ENCODE measurements at places on chromosomes 2 and 18.

DNA sequence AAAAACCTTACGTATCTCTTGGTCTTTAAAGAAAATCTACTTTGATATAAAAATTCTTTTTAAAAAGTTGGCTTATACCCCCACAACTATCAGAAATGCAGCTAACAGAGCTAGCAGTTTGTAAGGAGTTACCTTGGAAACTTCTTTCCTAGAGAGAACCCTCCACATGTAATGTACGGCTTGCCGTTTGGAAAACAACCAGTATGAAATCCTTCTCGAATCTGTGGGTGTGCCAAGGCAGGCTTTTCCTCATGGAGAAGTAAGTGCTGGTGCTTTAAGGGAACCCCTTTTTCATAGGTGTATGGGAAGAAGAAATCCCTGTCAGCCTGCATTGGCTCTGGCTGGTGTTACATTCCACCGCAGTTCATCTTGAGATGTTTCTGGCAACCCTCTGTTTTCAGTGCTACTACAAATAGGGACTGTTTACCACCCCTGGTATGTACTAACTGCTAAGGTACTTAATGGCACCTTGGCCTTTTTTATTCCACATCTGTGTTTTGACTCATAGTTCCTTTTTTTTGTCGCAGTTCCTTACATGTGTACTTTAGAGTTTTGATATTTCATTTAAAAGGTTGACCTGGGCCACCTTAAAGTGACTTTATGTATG lies 248.4 kb downstream of the FHOD3 start:
- DNase-seq = no peak

DNA sequence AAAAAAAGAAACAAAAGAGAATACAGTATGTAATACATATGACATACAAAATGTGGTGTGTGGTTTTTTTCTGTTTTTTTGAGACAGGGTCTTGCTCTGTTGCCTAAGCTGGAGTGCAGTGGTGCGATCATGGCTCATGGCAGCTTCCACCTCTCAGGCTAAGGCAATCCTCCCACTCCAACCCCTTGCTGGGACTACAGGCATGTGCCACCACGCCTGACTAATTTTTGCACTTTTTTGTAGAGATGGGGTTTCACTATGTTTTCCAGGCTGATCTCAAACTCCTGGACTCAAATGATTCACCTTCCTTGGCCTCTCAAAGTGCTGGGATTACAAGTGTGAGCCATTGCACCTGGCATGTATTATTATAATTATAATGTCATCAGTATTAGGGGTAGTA lies 38.9 kb downstream of the DHX57 start:
- no peak for DNase-seq

- no peak for DNase-seq
These were observed 22.1 kb upstream of the CNOT11 start for GRCh38 chr2:101230541-101231001.

- no peak for DNase-seq
These were observed 100.6 kb downstream of the RNF144A start for GRCh38 chr2:7017671-7018281.

DNA sequence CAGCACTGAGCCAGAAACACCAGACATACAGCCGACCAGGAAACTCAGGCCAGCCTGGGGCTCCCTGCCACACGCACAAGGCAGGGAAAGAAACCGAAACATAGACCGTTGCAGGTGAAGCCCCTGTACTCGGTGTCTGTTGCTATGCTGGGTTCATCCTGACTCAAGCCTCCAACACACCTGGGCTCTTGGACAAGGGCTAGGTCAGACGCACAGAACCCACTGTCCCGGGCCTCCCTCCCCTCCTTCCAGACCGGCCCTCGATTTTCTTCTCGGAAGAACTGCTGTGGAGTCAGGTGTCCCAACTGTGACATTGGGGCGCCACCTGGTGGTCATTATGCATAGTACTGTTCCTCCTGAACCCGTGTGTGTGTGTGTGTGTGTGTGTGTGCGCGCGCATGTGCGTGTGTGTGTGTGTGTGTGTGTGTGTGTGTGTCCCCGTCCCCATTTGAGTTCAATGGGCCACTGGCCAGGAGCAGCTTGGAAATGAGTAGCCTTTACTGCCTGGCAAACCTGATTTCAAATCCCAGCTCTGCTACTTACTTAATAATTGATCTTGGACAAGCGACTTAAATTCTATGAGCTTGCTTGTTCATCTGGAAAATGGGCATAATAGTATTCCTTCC lies 55.4 kb upstream of the GLI2 start:
- peak; percentile 51 for DNase-seq

DNA sequence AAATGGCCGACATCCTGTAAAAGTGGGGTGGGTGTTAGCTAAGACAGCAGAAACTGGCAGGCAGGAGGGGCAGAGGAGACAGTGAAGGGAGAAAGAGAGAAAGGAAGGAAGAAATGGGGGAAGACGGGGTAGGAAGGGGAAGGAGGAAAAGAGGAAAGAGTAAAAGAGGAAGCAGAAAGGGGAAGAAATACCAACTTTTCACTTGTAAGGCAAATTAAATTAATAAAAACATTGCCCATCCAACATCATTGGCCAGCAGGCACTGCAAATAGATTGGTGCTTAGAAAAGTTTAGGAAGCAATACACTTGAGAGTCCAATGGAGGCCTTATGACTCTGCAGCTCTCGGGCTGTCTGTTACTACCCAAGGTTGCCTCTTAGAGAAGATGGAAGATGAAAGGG lies 116.7 kb downstream of the TNS1 start:
- DNase-seq = no peak

- no peak for DNase-seq
These were observed 71.3 kb downstream of the FMNL2 start for GRCh38 chr2:152406119-152406835.

- no peak for DNase-seq
These were observed 122.6 kb downstream of the PLB1 start for GRCh38 chr2:28618221-28619141.

DNA sequence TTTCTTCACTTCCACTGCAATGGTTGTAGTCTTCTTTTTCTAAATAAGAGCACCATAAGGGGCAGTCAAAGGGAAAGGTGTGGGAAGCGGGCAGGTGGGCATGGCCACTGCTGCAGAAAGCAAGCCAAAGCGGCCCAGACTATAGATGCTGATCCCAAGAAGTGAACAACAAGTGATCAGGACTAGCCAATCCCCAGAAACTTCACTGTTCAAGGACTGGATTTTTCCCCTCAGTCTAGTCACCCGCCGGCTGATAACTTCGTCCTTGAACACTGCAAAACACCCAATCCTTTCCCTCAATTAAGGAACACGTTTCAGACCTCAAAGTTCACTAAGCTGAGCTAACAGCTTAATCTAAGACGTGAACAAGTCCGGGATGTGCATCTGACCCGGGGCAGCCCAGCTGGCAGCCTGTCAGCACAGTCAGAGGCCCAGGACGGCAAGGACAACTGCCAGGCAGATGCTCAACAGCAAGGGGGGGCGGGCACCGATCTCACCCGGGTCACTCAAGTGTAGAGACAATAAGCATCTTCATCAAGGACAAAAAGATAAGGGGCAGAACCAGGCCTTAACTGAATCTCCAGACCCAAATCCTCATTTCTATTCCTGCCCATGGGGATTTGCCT lies 59.8 kb downstream of the HDLBP start:
- DNase-seq = no peak

DNA sequence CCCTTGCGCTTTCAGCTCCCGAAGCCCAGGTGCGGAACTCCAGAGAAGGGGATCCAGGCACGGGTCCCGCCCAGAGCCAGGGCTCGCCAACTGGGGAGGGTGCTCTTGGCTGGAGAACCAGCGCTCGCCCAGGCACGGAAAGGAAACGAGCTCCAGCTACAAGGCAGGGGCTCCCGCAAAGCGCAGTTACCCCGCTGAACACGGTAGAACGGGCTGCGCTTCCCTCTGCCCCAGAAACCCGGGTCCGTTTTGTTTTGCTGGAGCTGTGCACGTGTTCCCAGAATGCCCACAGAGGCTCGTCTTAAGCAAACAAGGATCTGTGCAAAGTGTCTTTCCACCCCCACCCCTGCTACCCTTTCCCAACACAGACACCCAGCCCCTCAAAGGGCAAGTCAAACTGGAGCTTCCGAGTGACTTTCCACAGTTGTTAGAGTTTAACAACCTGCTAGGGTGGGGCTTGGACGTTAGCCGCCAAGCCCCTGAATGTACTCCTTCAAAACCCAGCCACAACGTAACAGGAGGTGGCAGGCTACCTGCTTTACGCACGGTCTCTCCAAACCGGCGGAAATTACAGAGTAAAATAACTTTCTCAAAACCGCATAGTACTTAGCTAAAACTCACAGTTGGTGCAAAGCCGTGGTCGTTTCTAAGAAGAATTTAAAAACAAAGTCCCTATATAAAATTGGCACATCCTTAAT lies 775 bp downstream of the RNF125 start:
- DNase-seq = no peak

- no peak for DNase-seq
These were observed 105.9 kb upstream of the TGFA start for GRCh38 chr2:70659551-70659950.

- no peak for DNase-seq
These were observed 67.1 kb downstream of the SUMO1 start for GRCh38 chr2:202171241-202171825.

DNA sequence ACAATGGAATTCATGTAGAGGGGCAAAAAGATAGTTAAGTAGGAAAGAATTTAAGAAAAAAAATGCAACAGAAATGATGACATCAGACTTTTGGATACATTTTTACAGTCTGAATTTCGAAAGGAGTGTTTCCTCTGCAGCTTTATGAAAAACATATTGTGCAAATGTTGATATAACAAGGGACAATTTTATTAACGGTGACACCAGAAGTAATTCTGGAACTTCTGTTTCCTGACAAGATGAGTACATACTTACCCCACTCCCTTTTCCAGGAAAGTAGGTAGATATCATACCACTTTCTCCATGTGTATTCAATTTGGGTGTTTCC lies 369.6 kb downstream of the FBXO15 start:
- DNase-seq = no peak

GRCh38 chr2:32683520-32684086 lies 55.8 kb downstream of the TTC27 start:
- DNase-seq = no peak

DNA sequence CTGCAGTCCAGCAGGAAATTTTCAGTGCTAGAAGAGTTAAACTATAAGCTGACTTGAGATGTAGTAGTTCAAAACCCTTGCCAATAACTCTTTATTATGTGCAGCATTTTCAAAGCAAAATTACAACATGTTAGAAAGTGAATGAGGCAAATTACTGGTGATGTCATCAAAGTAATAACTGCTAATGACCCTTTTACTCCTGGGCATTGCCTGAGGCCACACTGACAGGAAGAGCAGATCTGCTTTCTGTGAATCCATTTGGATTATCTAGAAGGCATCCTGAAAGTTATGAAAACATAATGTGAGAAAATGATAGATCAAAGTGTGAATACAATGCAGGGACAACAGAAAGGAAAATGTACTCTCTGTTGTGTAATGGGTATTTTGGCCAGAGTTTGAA lies 139.6 kb upstream of the TRIB2 start:
- no peak for DNase-seq

- no peak for DNase-seq
These were observed 40.6 kb upstream of the DSC1 start for GRCh38 chr18:31203096-31203793.

DNA sequence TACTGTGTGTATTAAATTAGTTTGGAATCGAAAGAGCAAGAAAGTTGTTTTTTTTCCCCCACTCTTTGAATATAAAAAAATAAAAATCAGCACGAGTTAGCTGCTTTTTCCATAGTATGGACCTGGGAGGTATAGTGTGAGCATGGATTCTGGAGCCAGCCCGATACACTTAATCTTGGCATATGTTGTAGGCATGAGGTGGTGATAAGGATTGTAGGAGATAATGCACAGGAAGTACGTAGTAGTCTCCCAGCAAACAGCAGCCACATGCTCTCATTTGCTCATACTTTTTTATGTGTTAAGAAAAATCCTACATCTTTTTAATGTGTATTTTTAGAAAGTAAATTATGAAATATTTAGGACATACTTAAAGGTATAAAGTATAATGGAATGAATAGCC lies 2.1 kb upstream of the DNAJC27 start:
- DNase-seq = no peak

- peak; percentile 5 for DNase-seq
These were observed 45.6 kb downstream of the ZNF519 start for GRCh38 chr18:14086458-14087231.

DNA sequence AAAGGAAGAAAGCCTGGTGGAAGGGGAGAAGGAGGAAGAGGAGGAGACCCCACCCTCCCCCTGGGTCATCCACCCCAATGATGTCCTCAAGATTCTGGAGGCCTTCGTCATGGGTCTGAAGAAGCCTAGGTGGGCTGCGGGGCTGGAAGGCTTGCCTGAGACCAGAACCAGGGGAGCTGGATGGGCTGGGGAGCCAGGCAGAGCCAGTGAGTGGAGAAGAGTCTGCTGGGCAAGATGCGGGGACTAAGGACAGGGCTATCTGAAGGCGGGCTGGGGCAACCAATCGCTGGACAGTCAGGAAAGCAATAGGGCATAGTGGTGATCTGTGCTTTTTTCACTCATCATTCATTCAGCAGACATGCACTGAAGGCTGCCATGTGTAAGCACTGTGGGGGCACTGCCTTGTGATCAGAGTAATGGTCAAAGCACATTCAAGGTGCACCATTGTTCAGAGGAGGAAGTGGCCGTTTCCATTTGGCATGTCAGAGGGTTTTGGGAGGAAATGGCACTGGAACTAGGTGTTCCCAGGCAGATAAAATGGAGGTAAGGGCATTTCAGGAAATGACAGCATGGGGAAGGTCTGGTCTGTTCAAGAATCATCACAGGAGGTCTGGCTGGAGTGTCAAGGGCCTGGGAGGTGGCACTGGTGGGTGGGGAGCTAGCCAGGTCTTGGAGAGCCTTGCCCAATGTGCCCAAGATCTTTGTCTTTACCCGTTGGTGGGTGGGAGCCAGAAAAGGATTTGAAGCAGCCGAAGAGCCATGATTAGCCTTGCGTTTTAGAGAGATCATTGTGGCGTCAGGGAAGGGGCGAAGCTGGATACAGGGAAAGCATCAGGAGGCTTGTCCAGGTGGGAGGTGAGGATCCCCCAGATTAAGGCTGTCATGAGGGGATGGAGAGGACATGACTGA lies 24.2 kb downstream of the OTOF start:
- DNase-seq = no peak

GRCh38 chr18:52716973-52717372 lies 377.0 kb downstream of the DCC start:
- DNase-seq = no peak

- no peak for DNase-seq
These were observed 81.9 kb upstream of the MAPRE2 start for GRCh38 chr18:34959211-34959829.

GRCh38 chr2:43884689-43885088 lies 45.9 kb downstream of the ABCG8 start:
- DNase-seq = no peak

GRCh38 chr2:175234153-175234552 lies 52.6 kb upstream of the ATP5MC3 start:
- DNase-seq = no peak

- DNase-seq = no peak
These were observed 296.6 kb downstream of the IKZF2 start for GRCh38 chr2:212854771-212855170.

GRCh38 chr2:180291552-180292421 lies 284.7 kb upstream of the CWC22 start:
- DNase-seq = no peak

- no peak for DNase-seq
These were observed 304.6 kb upstream of the LYPD1 start for GRCh38 chr2:132974467-132975095.

- no peak for DNase-seq
These were observed 624 bp downstream of the METTL8 start for GRCh38 chr2:171432969-171433762.

Data from AG09309 (cell line).